Activated CD4-positive, alpha-beta T cell treated with anti-CD3 and anti-CD28 coated beads, Interleukin-2, amount 10 ng/mL, durations not matched to agents 7 days and 5 days (primary cell): ENCODE measurements at places on chromosomes 11 and 22. TPM values are rescaled to one million over a fixed set of nuclear protein-coding genes. Genes with fewer than 3 reads are reported as not detected.

DNA sequence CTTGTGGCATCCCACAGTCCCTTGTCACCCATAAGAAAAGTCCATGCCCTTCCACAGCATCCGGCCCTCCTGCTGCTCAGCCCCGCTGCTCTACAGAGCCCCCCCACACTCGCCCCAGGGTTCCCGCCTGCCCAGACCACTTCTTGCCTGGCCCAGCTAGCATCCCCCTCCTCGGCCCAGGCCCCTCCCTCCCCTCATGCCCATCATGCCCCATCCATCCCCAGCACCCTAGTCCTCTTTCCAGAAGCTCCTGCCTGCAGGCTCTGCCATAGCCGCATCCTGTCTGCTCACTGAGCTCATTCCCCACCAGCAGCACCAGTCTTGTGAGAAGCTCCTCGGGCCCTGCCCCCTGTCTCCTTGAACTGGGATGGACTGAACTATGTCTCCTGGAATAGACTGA is 54.4 kb downstream of the LINC01488 start:
- DNase-seq, result no peak

DNA sequence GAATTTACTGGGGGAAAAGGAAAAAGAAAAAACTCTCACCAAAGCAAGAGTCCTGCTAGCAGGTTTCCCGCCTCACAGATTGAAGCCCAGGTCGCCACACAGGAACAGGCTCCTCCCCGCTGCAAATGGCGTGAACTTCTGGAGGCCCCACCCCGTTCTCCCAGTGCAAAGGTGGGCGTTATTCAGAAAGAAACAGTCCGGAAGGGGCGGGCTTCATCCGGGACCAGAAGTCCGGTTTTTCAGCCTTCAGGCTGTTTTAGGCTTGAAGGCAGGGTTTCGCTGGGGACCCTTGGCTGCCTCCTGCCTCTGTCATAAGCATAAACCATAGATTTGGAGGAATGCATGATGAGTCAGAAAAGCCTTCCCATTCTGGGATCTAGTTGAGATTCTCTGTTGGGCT is 148.3 kb upstream of the POU2AF2 start:
- no peak for DNase-seq

The SPON1 gene
- 1.6 TPM for total RNA-seq

- no peak for DNase-seq
Observed at GRCh38 chr11:16784666-16785065, 46.2 kb downstream of the C11orf58 start.

The OR6Q1 gene
- not detected for total RNA-seq

The CASP5 gene
- not detected for total RNA-seq

DNA sequence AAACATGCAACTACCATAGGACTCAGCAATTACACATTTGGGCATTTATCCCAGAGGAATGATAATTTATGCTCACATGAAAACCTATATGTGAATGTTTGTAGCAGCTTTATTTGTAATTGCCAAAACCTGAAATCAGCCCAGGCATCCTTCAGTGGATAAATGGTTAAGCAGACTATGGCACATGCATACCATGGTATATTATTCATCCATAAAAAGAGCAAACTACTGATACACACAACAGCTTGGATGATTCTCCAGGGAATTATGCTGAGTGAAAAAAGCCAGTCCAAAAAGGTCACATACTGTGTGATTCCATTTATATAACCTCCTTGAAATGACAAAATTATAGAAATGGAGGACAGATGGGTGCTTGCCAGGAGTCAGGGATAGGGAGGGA is 86.7 kb downstream of the ALX4 start:
- no peak for DNase-seq

- no peak for DNase-seq
Observed at GRCh38 chr22:31394326-31394725, 5.1 kb upstream of the DRG1 start.

The FOLR2 gene
- not detected for total RNA-seq

The SEC14L6 gene
- total RNA-seq, result not detected

The C11orf97 gene
- not detected for total RNA-seq

DNA sequence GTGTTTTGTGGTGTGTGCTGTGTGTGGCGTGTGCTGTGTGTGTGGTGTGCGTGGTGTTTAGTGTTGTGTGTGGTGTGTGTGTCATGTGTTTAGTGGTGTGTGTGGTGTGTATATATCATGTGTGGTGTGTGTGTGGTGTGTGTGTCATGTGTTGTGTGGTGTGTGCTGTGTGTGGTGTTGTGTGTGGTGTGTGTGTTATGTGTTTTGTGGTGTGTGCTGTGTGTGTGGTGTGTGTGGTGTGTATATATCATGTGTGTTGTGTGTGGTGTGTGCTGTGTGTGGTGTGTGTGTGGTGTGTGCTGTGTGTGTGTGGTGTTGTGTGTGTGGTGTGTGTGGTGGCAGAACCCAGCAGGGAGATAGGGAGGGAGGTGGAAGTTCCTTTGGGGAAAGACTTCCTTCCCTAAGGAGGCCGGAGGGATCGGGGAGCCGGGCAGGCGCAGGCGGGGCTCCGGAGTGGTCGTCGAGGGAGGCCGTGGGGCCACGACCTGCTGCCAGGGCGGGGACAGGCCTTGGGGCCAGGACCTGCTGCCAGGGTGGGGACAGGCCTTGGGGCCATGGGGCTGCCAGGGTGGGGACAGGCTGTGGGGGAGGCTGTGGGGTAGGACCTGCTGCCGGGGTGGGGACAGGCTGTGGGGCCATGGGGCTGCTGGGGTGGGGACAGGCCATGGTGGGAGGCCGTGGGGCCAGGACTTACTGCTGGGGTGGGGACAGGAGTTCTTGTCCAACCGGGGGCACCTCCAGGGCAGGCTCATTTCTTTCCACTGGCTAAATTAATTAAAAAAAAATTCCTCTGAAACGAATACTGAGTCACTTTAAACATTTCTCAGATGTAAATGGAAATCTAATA is 15.2 kb downstream of the PIM3 start:
- no peak for DNase-seq

The PLAAT5 gene
- total RNA-seq, result not detected

DNA sequence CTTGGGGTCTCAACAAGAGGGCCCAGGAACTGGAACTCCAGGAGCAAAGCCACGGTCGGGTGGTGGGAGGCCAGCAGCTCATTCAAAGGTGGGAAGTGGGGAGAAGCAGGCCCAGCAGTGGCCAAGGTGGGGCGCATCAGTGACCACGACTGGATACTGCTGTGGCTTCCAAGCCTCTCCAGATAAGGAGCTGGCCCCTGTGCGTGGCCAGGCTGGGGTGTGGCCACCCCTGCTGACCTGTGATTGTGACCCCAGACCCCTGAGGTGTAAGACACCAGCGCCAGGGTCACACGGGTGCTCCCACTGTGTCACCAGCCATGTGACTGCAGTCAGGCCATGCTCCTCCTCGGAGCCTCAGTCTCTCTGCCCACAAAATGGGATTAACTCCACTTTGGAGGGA is 20.3 kb downstream of the A4GALT start:
- DNase-seq, result no peak

DNA sequence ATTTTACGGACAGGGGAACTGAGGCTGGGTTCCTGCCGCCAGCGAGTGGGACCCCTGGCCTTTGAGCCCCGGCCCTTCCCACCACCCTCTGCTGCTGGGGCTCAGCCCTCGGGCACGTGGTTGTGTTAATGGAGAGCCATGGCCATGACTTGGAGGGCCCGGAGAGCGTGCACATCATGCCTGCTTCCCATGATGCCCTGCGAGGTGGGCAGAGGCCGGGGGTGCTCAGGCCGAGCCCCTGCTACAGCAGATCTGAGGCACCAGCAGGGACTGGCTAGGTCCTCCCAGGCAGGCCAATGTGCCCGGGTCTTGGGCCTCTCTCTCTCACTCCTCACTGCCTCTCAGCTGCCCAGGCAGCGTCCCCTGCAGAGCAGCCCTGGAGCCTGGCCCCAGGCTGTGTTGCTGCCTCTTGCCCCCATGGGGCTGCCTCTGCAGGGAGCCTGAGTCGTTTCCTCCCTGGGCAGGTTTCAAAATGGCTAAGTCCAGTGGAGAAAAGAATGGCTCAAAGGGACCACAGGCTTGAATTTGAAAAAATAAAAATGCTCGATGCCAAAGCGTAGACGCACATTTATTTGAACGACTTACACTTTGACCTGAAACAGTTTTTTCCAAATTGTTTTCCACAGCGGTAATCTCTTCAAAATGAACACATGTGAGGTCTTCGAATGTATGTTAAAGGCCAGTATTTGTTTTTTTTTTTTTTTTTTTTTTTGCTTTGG is 72.6 kb upstream of the CLDN5 start:
- DNase-seq, result no peak

The MRGPRF gene
- not detected for total RNA-seq

The KRTAP5-2 gene
- total RNA-seq, result not detected

DNA sequence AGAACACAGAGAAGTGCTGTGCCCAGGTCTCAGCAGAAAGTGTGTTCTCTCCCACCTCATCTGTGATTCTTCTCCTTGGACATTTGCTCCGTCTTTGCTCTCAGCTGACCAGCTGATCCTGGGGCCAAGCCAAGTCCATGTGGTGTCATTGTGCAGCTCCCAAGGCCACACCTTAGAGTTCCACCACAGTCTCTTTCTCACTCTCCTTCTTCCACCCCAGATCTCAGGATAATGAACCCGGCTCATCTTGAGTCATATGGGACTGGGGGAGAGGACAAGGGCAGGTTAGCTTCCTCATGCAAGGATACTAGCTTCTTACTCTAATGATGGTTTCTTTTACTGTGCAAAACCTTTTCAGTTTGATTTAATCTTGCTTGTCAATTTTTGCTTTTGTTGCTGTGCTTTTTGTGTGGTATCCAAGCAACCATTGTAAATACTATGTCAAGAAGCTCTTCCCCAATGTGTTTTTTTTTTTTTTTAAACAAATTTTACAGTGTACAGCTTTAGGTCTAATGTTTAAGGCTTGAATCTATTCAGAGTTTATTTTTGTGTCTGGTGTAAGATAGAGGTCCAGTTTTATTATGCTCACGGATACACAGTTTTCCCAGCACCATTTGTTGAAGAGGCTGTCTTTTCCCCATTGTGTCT is 75.0 kb upstream of the OR4B1 start:
- DNase-seq, result no peak

GRCh38 chr11:46121301-46121723 is at the start of gene PHF21A:
TSS of gene PHF21A (minus strand) at chr11:46121454. CDS start at chr11:46084219, 37,235 bp downstream.
- peak; percentile 88 for DNase-seq

- no peak for DNase-seq
Observed at GRCh38 chr11:45853332-45854219, 6.3 kb downstream of the CRY2 start.

DNA sequence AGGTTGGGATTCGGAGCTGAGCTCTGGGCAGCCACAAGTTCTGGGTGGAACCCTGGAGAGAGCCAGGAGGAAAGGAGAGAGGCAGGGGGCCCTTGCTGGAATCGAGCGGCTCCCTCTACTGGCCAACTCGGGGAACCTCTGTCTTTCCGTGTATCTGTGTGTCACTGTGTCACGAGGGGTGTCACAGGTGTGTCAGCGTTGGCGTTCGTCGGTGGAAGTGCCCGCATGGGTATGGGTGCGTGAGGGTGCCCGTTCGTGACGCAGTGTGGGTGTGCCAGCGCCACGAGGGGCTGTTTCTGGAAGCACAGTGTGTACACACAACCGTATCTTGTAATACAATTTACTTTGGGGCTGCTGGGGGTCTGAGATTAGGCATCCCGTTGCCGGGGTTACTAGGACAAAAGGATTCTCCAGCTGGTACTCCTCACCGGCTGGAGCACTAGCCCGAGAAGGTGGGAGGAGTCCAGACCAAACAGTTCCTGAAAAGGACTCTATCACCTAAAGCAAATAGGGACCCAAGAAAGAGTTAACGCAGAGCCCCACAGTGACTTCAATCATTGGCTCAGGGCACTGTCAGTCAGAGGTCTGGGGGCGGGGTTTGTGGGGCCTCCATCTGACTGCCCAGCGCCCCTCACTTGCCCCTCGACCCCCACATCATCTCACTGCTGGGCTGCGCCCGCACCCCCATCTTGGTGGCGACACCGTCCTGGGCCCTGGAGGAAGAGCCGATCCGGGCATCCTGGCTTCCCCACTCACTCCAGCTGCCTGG is 2.6 kb upstream of the BCL9L start:
- peak; percentile 94 for DNase-seq

- DNase-seq, result no peak
Observed at GRCh38 chr11:8069771-8070170, 11.2 kb upstream of the TUB start.
